Neural crest cell (in vitro differentiated cells): ENCODE measurements at places on chromosomes 7 and 10. TPM values are rescaled to one million over a fixed set of nuclear protein-coding genes. Genes with fewer than 3 reads are reported as not detected.

DNA sequence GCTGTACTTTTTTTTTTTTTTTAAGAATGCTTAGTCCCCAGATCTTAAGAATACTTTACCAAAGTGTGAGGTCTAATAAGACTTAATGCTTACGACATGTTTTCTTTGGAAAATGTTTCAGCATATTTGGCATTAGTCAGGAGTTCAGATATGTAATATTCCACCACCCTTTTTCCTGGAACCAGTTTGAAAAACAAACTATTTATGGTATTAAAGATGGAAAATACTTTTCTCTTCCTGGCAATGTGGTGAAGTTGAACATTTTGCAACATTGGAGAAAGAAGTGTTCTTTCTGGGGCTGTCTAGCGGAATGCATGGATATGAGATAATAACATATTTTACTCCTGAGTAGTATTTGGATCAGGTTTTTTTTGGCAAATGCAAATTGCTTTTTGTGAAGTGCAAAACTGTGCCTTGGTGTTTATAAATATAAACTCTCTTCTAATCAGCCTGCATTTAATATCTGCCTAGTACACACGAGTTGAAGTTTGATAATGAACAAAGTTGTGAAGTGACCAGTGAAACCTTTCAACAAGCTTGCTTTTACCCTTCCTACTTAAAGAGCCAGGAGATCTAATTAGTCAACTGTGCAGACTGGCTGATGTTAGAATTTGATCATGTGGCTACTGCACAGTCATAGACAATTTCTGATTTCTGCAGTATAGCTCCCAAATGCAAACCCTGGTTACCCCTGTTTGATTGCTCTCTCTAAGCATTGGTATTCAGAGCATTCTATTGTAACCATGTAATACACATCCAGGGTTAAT is 20.9 kb downstream of the MAP3K8 start:
- no peak overlapping the region for H3K4me3 ChIP-seq
- H3K27ac ChIP-seq, result no peak overlapping the region
- no peak for DNase-seq
- H3K4me1 ChIP-seq, result no peaks in the 10 kb centered on the region

DNA sequence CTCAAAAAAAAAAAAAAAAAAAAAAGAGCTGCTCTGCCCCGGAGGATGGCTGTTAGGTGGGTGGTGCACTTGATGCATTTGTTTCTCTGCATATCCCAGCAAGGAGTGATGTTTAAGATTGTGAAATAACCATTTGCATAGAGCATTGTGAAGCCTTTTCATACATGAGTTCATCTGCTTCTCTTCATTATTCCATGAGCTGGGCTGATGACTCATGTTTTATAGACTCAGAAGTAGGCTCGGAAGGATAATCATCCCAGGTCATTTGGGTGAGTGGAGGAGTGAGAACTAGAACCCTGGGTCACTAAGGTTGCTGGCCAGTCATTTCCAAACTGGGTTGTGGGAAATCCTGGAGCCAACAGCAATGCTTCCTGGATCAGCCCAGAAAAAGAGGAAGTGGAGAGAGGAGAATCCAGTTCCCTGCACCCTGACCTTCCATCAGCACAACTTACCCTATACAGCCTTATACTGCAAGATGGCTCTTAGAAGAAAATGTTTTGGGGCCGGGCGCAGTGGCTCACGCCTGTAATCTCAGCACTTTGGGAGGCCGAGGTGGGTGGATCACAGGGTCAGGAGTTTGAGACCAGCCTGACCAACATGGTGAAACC is 45.3 kb downstream of the TACC2 start:
- H3K36me3 ChIP-seq, result no peaks in the 10 kb centered on the region
- H3K4me1 ChIP-seq, result no peaks in the 10 kb centered on the region
- H3K27ac ChIP-seq, result no peak overlapping the region
- H3K4me3 ChIP-seq, result no peak overlapping the region

- H3K4me3 ChIP-seq, result no peak overlapping the region
- no peaks in the 10 kb centered on the region for H3K27me3 ChIP-seq
- no peaks in the 10 kb centered on the region for H3K36me3 ChIP-seq
Observed at GRCh38 chr7:8601121-8601520, 167.7 kb downstream of the NXPH1 start.

GRCh38 chr7:132575982-132576720 is at the start of gene PLXNA4:
Gene PLXNA4 (minus strand): TSS chr7:132576470. CDS start chr7:132508693, 67,777 bp downstream.
- no peak within 1 kb of the TSS for H3K27ac ChIP-seq
- H3K27me3 ChIP-seq, result peaks cover 83% of the 10 kb centered on the region
- H3K36me3 ChIP-seq, result no peaks in the 10 kb centered on the region
- peak; percentile 14 for DNase-seq
- peak within 1 kb of the TSS; percentile 91 for H3K4me3 ChIP-seq
- peaks cover 46% of the 10 kb centered on the region for H3K4me1 ChIP-seq

DNA sequence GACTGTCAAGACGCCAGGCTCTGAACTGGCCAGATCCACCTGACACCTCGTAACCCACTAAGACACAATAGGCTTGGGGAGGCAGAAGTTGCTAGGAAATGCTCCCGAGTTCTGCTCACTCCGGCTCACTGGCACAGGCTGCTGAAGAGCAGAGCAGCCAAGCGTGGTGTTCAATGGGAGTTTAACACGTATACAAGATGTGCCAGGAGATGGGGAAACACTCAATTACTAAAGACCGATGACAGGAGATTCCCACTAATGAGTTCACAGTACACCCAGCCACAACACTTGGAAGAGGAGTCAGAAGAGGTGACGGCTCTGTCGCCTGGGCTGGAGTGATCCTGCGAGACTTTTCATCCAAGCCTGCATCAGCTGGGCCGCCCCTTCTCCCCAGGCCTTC is 303.4 kb downstream of the GFRA1 start:
- H3K4me1 ChIP-seq, result no peaks in the 10 kb centered on the region
- no peaks in the 10 kb centered on the region for H3K36me3 ChIP-seq
- DNase-seq, result no peak
- H3K27ac ChIP-seq, result no peak overlapping the region
- no peak overlapping the region for H3K4me3 ChIP-seq

DNA sequence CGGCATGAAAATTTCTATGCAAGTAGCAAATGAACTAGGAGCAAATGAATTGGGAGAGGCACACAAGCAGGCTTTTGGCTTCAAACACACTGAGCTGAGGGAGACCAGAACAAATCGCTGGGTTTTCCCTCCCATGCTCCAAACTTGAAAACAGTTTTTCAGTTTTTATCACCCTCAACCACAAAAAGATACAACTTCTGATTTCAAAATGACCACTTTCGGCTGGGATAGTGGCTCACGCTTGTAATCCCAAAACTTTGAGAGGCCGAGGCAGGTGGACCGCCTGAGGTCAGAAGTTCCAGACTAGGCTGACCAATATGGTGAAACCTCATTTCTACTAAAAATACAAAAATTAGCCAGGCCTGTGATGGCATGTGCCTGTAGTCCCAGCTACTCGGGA is 9.0 kb upstream of the CHUK start:
- H3K36me3 ChIP-seq, result peaks cover 6% of the 10 kb centered on the region
- no peaks in the 10 kb centered on the region for H3K4me1 ChIP-seq
- no peak overlapping the region for H3K4me3 ChIP-seq
- no peak overlapping the region for H3K27ac ChIP-seq
- H3K27me3 ChIP-seq, result no peaks in the 10 kb centered on the region

DNA sequence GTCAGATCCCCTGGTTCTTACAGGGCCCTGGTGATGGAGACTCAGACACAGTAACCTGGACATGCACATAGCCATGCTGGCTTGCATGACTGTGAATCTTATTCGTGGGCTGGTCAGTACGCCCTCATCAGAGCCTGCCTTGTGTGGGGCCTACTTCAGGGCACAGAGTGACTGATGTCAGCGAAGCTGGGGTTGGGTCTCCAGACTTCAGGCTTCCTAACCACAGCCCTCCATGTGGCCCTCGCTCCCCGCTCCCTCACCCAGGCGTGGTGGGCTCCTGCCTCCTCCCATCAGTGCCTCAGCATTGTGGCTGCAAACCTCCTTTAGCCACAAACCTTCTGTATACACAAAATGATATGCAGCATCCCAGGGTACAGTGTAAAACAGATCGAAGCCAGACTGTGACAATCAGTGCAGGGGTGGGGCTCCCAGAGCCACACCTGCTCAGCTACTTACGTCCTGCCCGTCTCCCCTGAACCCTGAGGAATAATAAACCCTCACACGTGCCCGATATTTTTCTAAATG is 7.1 kb upstream of the C10orf105 start:
- H3K27me3 ChIP-seq, result peaks cover 2% of the 10 kb centered on the region
- no peak for DNase-seq
- peaks cover 7% of the 10 kb centered on the region for H3K4me1 ChIP-seq
- no peak overlapping the region for H3K4me3 ChIP-seq

- peaks cover 26% of the 10 kb centered on the region for H3K27me3 ChIP-seq
- H3K36me3 ChIP-seq, result no peaks in the 10 kb centered on the region
- no peak overlapping the region for H3K4me3 ChIP-seq
- no peak for DNase-seq
Observed at GRCh38 chr10:133104068-133104962, 16.6 kb downstream of the ADGRA1 start.

DNA sequence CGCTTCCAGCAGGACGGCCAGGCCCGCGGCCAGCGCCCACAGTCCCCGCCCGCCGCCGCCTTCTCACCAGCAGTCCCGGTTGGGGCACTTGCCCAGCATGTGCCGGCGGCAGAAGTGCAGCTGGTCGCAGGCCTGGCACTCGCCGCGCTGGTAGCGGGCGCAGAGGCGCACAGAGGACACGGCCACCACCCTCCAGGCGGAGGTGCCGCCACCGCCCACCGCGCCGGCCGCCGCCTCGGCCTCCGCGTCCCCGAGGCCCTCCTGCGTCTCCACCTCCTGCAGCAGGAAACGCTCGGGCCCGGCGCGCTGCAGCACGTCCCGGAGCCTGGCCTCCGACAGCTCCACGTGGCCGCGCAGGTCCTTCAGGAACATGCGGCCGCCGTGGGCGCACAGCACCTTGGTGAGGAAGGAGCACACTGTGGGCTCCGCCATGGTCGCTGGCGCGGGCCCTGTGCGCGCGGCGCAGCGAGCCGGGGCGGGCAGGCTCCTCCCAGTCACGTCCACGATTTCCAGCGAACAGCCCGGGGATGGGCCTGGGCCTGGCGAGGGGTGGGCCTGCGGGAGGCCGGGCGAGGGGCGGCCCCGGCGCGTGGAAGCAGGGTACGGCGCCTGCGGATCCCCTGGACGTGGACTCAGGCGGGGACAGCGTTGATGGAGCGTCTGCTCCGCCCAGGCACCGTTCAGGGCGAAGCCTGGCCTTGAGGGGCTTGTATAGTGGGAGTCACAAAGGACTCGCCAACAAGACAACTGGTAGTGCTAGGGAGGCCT is at the start of gene ZC3HAV1L:
ZC3HAV1L (minus strand) TSS at position 457 of the 768 bp plus-strand sequence; CDS start at position 432, 25 bp downstream.
- DNase-seq, result no peak
- H3K36me3 ChIP-seq, result no peaks in the 10 kb centered on the region
- H3K4me3 ChIP-seq, result no peak within 1 kb of the TSS

DNA sequence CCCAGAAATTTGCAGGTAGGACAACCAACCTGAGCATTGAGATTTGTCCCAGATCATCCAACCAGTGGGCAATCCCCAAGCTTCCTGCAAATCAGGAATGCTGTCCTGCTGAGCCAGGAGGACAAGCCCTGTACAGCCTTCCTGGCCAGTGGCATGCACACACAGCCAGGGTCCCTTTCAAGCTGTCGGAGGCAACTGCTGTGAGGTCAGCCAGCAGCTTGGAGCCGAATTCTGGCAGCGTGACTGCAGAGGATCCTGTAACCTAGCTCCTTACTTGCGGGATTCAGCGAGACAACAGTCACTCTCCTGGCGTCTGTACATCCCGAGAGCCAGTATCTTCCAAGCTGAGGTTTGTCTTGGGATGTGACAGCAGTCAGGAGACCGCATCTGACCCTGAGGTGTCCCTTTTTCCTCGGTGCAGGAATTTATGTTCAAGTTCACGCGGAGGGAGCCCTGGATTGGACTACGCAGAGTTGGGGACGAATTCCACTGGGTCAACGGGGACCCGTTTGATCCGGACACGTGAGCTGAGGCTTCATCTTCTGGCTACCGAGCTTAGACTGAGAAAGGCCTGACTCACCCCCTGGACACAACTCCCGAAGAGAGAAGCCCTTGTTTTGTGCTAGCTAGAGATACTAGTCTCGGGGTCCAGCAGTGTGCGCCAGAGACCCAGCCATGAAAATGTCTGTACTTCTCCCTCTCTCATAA is 18.3 kb downstream of the CLEC2L start:
- H3K27ac ChIP-seq, result no peak overlapping the region
- H3K4me1 ChIP-seq, result no peaks in the 10 kb centered on the region
- H3K27me3 ChIP-seq, result no peaks in the 10 kb centered on the region
- no peak for DNase-seq
- no peaks in the 10 kb centered on the region for H3K36me3 ChIP-seq

DNA sequence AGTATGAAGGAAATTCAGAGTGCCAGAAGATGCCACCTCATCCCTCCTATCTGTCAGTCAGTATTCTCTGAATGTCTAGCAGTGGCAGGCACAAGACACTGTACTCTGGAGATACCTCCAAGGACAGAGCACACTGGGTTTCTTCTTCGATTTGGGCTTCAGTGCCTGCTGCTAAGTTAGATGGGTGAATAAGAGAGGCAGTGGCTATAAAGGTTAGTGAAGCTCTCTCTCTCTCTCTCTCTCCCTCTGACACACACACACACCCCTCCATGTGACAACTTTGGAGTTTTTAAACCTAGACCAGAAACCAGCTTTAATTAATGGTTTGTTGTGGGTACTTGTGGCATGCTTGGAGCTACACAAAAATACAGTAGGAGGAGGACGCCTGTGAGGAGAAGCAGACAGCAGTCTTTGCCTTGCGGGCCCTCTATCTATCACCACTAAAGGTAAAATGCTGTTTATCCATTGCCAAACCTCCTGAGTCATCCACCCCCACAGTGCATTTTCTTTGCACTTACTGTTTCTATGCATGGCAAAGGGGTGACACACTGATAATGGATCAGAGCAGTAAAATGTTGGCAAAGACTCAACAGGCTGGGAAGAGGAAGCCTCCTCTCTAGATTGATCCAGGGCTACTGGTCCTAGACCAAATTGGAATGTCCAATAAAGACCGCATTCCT is 102.5 kb downstream of the TRIL start:
- peak overlapping the region; percentile 41 for H3K4me3 ChIP-seq
- no peak overlapping the region for H3K27ac ChIP-seq
- no peaks in the 10 kb centered on the region for H3K36me3 ChIP-seq

DNA sequence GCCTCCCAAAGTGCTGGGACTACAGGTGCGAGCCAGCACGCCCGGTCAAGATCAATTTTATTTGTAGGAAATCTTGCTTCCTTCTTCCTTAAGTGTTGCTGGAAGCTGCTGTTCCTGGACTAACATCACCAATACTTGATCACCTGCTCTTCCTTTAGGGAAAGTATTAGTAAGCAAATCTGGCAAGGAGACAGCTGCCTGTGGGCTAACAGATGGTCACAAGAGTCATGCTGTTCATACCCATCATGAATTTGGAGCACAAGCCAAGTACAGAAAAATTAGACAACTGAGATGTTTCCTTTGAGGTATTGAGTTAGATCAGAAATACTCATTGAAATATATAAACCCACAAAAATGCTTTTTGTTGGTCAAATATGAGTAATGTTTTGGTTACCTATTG is 27.9 kb downstream of the BAIAP2L1 start:
- no peaks in the 10 kb centered on the region for H3K4me1 ChIP-seq
- DNase-seq, result no peak
- no peak overlapping the region for H3K4me3 ChIP-seq
- no peaks in the 10 kb centered on the region for H3K36me3 ChIP-seq

DNA sequence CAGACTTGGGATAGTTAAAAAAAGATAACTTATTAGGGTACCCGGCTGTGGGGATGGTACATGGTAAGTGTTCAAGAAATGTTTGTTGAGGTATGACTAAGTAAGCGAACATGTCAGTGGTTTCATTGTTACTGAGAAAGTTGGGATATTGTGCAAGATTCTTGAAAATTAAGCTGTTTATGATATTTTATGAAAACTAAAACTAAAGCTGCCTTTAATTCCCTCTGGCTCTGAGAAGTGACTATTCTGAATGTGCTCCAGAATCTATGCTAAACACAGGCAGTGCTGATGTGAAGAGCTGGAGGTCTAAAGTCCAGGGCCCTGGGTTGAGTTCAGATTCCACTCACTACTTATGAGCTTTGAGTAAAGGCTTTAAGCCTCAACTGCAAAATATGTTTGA is 72.9 kb downstream of the AOAH start:
- H3K4me1 ChIP-seq, result peaks cover 34% of the 10 kb centered on the region
- no peak overlapping the region for H3K27ac ChIP-seq

SYT15B gene
- 0.12 and 0.16 TPM in 2 replicates for total RNA-seq

CPED1 gene
- 3.6 and 4.3 TPM in 2 replicates for total RNA-seq
